ENCODE measurements at places on chromosomes 7 and 10. TPM values are rescaled to one million over a fixed set of nuclear protein-coding genes. Genes with fewer than 3 reads are reported as not detected.

Gene TACR2
- 0.24 TPM for total RNA-seq

Gene ODAD2
- total RNA-seq = not detected

Gene WAPL
- total RNA-seq = 19.7 TPM

Gene EBF3
- total RNA-seq = 6.2 TPM

Gene VSTM2A
- total RNA-seq = not detected

Gene SRRM3
- total RNA-seq = 16.3 TPM

Gene TRIM50
- total RNA-seq = 0.51 TPM

Gene METTL27
- total RNA-seq = 0.43 TPM

Gene CNOT4
- total RNA-seq = 26.7 TPM

Gene PLEKHS1
- total RNA-seq = not detected

Gene ADIRF
- 43.2 TPM for total RNA-seq

Gene IFT22
- total RNA-seq = 28.5 TPM

Gene MUC12
- total RNA-seq = not detected

Measured in Right ventricle myocardium superior (tissue), 1 donor.